ENCODE measurements at places on chromosomes 16 and 17.

DNA sequence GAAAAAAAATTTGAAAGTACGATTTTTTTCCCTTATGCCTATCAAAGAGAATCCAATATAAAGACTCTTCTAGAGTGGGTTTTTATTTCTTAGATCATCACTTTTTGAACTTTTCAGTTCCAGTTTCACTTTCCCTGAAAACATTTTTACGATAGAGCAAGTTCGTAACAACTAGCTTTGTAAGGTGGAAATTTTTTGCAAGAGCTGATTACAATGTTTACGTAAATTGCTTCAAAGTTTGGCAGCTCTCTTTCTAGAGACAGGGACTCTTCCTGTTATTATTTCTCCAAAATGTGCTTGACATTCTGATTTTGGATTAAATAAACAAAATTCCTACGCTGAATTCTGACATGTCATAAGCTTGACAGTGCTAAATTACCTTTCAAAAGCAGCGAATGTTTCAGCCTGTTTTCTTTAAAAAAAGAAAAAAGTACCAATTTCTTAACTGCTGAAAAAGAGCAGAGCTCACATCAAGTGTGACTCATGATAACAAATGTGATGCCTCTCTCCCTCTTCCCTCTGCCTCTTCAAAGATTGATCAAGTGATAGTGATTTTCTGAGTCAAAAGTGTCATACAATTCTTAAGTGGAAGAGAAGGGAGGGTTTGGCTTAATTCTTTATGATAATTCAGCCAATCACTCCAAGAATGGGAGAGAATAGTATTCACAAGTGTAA lies 175.2 kb downstream of the KCNJ2 start:
- H3K4me3 ChIP-seq: peak overlapping the region; percentile 14
- peaks cover 3% of the 10 kb centered on the region for H3K27me3 ChIP-seq
- H3K4me1 ChIP-seq: peaks cover 14% of the 10 kb centered on the region
- H3K27ac ChIP-seq: no peak overlapping the region
- no peak for DNase-seq

- H3K27ac ChIP-seq: no peak overlapping the region
- H3K4me3 ChIP-seq: no peak overlapping the region
- DNase-seq: peak; percentile 66
- no peaks in the 10 kb centered on the region for H3K27me3 ChIP-seq
Observed at GRCh38 chr17:29240968-29241963, 5.4 kb upstream of the CRYBA1 start.

DNA sequence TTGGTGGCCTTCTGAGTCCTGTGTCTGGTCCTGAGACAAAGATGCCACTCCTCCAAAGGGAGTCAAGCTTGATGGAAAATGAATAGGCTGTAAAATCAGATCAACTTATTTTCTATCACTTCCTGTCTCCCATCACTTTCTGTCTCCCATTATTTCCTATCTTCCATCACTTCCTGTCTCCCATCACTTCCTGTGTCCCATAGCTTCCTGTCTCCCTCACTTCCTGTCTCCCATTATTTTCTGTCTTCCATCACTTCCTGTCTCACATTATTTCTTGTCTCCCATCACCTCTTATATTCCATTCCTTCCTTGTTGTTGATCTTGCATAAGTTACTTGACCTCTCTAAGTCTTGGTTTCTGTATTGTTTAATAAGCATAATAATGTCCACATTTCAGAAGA lies 418.5 kb upstream of the EEF2KMT start:
- DNase-seq: no peak
- peaks cover 5% of the 10 kb centered on the region for H3K27me3 ChIP-seq
- no peak overlapping the region for H3K27ac ChIP-seq
- H3K36me3 ChIP-seq: no peaks in the 10 kb centered on the region

DNA sequence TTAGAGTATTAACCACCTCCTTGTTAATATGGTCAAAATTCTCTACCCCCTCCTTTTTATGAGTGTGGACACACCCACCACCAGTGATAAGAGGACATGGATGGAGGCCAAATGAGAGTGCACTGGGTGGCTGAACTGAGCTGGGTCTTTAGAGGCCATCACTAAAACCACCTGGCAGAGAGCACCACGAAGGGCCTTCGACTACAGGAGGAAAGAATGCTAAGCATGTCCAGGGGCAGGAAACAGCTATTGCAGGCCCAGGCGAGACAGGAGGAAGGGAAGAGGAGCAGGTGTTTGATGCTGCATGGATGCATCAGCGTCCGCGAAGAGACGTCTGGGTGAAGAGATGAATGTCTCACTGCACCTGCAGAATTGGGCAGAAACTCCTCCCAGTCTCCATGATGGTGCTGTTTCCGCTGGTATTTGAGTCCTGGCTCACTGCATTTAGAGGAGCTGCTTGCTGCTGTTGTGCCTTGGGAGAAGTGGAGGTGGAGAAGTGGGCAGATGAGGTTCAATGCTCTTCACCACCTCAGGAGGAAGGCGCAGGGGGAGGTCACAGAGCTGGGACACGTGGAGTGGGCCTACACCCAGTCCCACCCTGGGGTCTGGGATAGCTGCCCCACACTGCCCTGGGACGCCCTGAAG lies 33.2 kb downstream of the SPHK1 start:
- no peak for DNase-seq
- no peaks in the 10 kb centered on the region for H3K36me3 ChIP-seq
- H3K4me3 ChIP-seq: no peak overlapping the region
- H3K27me3 ChIP-seq: no peaks in the 10 kb centered on the region

DNA sequence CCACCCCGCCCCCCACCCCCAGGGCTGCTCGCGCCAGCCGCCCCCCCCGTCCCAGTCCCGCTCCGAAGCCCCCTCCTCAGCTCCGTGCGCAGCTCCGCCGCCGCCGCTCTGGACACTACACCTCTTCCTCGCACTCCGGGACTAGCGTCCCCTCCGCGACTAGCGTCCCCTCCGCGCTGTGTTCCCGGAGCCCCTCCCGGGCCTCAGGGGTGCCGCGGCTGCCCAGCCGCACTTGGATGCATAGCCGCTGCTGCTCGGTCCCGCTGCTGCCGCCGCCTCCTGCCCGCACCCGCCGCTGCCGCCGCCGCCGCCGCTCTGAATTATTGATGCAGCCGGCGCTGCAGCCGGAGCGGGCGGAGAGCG lies at the start of gene CBLN1:
Gene CBLN1 (minus strand): TSS at position 359 of the 363 bp plus-strand sequence. CDS start 373 bp downstream, outside the sequence.
- peaks cover 63% of the 10 kb centered on the region for H3K27me3 ChIP-seq
- DNase-seq: no peak
- peaks cover 21% of the 10 kb centered on the region for H3K4me1 ChIP-seq
- H3K4me3 ChIP-seq: peak within 1 kb of the TSS; percentile 53

GRCh38 chr17:63842173-63842539 lies 329 bp downstream of the SMARCD2 start:
- H3K4me3 ChIP-seq: peak overlapping the region; percentile 94
- peak overlapping the region; percentile 90 for H3K27ac ChIP-seq
- DNase-seq: peak; percentile 39
- H3K36me3 ChIP-seq: peaks cover 3% of the 10 kb centered on the region

DNA sequence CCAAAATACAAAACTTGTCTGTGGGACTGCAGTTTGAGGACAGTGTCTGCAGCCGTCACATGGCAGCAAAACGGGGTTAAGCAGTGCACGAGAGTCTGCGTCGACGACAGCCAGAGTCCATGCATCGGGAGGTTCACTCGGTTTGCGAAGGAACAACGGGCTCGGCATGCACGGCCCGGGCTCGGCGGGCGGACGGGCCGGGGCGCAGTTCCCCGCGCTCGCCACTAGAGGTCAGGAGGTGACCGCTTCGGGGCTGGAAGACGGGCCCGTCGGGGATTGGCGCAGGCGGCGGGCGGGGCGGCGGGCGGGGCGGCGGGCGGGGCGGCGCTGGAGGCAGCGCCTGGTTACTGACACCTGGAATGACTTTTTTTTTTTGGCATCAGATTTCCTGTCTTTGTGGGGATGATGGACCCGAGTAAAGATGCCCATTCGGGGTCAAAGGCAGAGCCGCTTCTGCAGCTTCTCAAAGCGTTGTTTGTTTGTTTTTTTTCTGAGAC lies 6.5 kb downstream of the SCGB1C2 start:
- no peak overlapping the region for H3K27ac ChIP-seq
- H3K27me3 ChIP-seq: peaks cover 4% of the 10 kb centered on the region
- no peaks in the 10 kb centered on the region for H3K4me1 ChIP-seq
- no peak overlapping the region for H3K4me3 ChIP-seq
- H3K36me3 ChIP-seq: no peaks in the 10 kb centered on the region

DNA sequence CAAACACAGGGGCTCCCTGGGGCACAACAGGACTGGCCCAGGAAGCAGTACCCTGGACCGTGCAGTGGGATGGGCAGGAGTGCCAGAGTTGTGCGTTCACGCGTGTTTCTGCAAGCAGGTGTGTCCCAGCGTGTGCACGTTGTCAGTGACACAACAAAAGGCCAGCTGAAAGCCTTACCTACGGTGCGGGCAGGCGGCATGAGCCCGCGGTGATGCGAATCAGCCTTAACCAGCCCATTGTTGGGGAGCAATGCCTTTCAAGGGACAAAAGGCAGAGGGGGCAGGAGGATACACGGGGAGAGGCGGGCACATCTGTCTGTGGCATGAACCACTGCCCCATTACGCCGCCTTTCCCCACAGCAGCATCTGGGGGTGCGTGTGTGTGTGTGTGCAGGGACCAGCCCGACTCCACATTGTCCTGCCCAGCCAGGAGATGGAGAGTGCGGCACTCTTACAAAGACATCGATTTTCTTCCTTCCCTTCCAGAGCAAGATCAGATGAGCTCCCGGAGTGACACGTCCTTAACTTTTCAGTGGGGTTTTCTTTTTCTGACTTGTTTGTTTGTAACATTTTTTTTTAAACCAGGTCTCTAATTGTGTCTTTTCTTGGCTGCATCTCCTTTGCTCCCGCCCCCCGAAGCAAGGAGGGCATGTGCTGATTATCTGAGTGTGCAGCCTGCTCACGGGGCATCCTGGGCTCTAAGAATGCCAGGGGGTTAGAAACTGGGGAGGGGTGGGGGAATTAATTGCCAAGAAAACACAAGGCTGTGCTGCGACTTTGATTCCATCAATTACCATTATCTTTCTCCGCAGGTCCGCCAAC lies 158.1 kb downstream of the ZNF423 start:
- no peaks in the 10 kb centered on the region for H3K4me1 ChIP-seq
- H3K4me3 ChIP-seq: no peak overlapping the region
- H3K27me3 ChIP-seq: peaks cover 10% of the 10 kb centered on the region
- no peak overlapping the region for H3K27ac ChIP-seq
- H3K36me3 ChIP-seq: no peaks in the 10 kb centered on the region
- no peak for DNase-seq

DNA sequence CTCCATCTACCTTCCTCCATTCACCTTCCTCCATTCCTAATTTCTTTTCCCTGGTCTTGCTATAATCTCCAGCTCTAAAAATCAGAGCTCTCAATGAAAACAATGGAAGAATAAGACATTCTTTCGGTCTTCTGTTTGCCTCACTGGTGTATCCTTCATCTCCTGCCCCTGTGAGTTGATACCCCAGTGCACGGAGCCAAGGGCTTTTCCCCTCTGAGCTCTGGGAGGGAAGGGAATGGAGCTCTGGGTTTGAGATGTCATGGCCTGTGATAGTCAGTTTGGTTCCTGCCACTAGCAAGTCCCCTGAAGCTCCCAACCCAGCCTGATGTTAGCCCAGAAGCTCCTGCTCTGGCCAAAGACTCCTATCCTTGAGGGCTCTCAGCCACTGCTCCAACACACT lies 36.6 kb upstream of the DNAH9 start:
- no peak for DNase-seq
- H3K27ac ChIP-seq: no peak overlapping the region
- no peak overlapping the region for H3K4me3 ChIP-seq
- H3K27me3 ChIP-seq: no peaks in the 10 kb centered on the region
- no peaks in the 10 kb centered on the region for H3K4me1 ChIP-seq
- H3K36me3 ChIP-seq: no peaks in the 10 kb centered on the region

DNA sequence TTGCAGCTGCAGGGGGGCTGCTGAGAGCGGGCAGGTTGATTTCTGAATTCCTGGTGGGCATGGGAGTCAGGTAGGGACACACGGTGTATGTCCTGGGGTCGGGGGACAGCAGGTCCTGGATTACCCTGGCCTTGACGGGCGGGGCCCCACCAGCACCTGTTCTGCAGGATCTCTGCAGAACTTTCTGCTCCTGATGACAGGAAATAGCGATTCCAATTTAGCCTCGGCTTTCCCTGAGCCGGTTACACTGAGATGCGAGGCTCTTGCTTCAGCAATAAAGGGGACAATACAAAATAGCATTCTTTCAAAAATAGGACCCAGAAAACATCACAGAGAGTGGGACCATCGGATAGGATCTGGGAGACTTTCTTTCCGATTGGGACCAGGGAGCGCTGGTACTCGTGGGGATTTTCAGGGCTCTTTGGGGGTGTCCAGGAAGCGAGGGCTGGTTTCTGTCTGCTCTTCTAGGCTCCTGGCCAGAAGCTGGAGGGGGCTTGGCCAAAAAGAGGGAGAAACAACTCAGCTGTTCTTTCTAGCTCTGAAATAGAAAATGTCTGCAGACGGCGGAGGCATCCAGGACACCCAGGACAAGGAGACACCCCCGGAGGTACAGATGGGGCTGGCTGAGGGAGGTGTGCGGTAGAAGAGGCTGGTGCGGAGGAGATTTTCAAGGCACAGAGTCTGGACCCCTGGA lies 642 bp downstream of the ZNF205 start:
- peaks cover 7% of the 10 kb centered on the region for H3K27me3 ChIP-seq
- no peaks in the 10 kb centered on the region for H3K36me3 ChIP-seq
- peak overlapping the region; percentile 18 for H3K4me3 ChIP-seq
- H3K27ac ChIP-seq: no peak overlapping the region
- no peaks in the 10 kb centered on the region for H3K4me1 ChIP-seq

DNA sequence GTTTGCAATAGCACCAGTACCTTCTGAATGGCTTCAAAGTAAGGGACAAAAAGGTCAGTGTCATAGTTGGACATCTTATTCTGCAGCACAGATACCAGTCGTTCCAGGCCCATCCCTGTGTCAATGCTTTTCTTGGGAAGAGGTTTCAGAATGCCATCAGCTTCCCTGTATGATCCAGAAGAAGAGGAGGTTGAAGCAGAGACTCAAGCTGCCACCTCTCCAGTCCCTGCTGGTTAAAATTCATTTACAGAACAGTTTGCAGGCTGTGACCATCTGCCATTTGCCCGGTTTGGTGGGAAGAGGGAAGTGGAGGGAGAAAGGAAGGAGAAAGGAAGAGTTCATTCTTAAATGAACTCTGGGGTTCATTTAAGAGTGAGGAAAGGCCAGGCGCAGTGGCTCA lies 18.4 kb upstream of the EXOSC6 start:
- H3K4me3 ChIP-seq: no peak overlapping the region
- no peak for DNase-seq
- H3K27me3 ChIP-seq: no peaks in the 10 kb centered on the region
- no peak overlapping the region for H3K27ac ChIP-seq
- H3K4me1 ChIP-seq: no peaks in the 10 kb centered on the region
- H3K36me3 ChIP-seq: peaks cover 67% of the 10 kb centered on the region

DNA sequence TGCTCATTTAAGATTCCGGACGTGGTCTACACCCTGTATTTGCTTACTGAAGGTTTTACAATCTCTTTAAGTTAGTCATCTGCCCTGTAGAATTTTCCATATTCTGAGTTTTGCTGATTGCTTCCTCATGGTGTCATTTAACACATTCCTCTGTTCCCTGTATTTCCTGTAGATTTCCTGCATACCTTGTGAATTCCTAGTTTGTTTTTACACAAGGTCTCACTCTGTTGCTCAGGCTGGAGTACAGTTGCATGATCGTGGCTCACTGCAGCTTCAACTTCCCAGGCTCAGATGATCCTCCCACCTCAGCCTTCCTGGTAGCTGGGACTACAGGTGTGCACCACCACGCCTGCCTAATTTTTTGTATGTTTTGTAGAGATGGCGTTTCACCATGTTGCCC lies 66.8 kb downstream of the CMIP start:
- H3K27me3 ChIP-seq: no peaks in the 10 kb centered on the region
- H3K4me3 ChIP-seq: no peak overlapping the region
- H3K36me3 ChIP-seq: no peaks in the 10 kb centered on the region
- no peak for DNase-seq

- peak; percentile 17 for DNase-seq
- H3K36me3 ChIP-seq: no peaks in the 10 kb centered on the region
- H3K27me3 ChIP-seq: peaks cover 4% of the 10 kb centered on the region
- H3K4me3 ChIP-seq: peak overlapping the region; percentile 84
Observed at GRCh38 chr16:90083139-90083538, 6.0 kb upstream of the PRDM7 start.
